Stimulated activated CD8-positive, alpha-beta memory T cell treated with anti-CD3 and anti-CD28 coated beads, Interleukin-15, amount 100 ng/mL, for 4 hours (primary cell): ENCODE measurements at places on chromosomes 13 and 19.

DNA sequence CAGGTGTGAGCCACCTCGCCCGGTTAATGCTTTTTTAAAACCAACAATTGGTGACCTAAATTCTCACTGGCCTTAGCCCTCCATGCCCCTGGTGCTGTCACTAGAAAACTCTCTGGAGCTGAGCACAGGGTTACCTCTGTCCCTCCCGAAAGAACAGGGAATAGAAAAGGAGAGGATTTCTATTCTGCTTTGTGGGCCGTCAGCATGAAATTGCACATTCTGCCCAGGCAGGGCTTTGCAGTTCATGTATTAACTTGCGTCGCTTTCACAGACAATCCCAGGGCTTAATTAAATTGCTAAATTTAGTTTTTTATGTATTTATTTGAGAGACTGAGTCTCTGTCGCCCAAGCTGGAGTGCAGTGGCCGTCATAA is 583 bp upstream of the ZNF480 start:
- DNase-seq = no peak

- DNase-seq = no peak
Measured at GRCh38 chr13:32267836-32268439, 47.2 kb downstream of the ZAR1L start.

DNA sequence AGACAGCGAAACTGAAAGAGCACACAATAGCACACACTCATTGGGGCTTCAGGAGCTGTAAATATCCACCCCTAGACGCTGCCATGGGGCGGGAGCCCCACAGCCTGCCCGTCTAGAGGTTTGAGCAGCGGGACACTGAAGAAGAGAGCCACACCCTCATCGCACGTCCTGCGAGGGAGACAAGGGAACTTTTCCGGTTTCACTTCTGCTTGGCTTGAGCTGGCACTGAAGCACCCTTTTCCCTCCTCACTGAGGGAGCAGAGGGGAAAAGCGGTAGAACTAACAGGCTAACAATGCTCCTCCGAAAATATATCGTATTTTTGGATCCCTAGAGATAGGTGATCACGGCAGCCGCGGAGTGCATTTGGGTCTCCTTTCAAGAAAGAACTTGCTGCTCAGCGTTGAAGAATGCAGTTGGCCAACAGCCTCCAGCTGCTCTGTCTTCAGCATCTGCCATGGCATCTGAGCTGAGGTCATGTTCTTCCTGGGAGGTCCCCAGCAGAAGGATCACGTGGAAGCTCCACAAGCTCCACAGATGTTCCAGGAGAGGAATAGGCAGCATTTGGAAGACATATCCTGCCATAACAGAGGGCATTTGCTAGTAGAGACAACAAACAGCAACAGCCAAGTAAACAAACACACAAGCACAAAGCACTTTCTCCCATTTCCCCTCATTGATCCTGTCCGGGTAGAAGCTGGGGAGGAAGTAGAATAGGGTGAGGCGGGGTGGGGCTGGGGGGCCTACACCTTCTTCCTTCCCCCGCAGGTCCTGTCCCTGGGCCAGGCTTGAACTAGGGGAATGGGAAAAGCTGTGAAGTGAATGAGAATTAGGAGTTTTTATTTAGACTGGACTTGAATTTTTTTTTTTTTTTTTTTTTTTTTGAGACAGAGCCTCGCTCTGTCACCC is 44.8 kb upstream of the ALOX5AP start:
- no peak for DNase-seq

DNA sequence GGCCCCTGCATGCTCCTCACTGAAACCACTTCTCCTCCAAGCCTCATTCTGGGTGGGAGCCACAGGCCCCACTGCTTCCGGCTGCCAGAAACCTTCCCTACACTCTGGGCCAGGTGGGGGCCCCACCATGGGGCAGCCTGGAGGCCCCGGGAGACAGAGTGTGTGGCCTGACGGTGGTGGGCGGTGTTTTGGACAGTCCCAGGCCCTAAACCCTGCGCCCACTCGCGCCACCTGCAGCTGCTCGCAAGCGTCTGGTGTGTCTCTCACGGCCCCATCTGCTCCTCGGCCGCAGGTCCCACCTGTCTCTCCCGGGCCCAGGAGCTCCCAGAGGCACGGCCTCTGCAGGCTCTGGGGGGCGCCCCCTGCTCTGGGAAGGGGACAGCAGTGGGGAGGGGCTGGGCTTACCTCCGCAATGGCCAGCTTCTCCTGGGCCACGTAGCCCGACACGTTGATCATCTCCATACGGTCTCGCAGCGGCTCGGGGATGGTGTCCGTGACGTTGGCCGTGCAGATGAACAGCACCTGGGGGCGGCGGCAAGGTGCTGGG is 5.6 kb downstream of the RPL36 start:
- DNase-seq = no peak
